Vagina (tissue), 2 donors: ENCODE measurements at places on chromosomes 16 and 17.

GRCh38 chr17:57871863-57872262, 22.0 kb upstream of the MRPS23 start:
- no peak for DNase-seq

GRCh38 chr17:3843935-3844516, 2.0 kb downstream of the NCBP3 start:
- no peak for DNase-seq

GRCh38 chr16:9040800-9041412, 50.5 kb upstream of the HAPSTR1 start:
- DNase-seq: no peak

DNA sequence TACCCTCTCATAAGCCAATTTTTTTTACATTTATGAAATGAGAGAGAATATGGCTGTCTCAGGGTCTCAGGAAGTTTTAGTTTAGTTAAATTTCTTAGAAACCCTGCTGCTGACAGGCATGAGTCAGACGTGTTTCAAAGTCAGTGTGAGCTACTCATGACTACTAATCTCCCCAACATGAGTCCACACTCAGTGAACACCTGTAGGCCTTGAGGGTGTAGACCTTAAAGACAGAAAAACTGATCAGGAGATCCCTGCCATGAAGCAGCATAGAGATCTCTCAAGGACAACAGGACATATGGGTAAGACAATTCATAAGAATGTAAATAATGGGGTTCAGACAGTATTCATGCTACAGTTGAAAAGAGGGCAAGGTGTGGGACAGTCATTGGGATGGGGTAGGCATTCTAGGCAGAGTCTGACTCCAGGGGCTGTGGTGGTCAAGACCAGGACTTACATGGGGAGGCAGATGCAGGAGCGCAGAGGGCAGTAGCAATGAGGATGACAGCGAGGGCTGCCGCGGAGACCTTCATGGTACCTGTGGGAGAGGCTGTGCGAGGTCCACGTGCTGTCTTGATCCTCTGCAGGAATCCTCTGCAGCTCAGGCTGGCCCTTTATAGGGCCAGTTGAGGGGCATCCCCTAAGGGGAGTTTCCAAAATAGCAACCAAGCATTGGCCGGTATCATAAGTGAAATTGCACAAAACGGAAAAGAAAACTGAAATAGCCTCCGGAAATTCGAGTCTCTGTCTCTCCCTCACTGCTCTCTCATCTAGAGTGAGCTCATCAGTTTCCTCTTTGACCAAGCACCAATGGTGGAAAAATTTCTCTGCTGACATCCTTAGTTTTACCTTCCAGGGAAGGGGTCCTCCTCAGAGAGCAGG, at the start of gene CCL5:
Gene CCL5, minus strand, starts transcription at position 588 of the 882 bp plus-strand sequence.
- no peak for DNase-seq

DNA sequence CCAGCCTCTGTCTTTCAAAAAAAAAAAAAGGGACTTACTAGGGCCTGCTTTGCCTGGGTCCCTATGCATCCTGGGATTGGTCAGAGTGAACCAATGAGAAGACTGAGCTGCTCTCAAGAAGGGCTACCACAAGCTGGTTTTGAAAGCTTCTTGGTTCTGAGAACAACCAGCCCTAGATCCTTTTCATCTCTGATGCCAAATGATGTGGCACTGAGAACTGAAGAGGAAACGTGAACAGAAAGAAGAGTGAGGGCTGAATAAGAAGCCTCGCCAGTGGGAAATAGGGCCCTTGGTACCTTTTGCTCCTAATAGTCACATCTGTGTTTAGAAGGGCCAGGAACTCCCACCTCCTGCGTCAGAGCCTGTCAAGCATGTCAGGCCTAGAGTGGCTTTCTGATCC, 10.7 kb downstream of the TACO1 start:
- no peak for DNase-seq

- peak; percentile 70 for DNase-seq
Measured at GRCh38 chr16:81394966-81395655, 49.5 kb upstream of the CMIP start.

- DNase-seq: no peak
Measured at GRCh38 chr16:80804526-80805383, at the start of gene CDYL2. Gene CDYL2 (minus strand): TSS chr16:80804598. CDS start chr16:80804173, 425 bp downstream.

- DNase-seq: no peak
Measured at GRCh38 chr16:83933885-83934683, 19.0 kb upstream of the OSGIN1 start.

- no peak for DNase-seq
Measured at GRCh38 chr17:49575679-49576087, at the start of gene NXPH3. Gene NXPH3 (plus strand): TSS chr17:49575871. CDS start chr17:49576220, 349 bp downstream.

- DNase-seq: no peak
Measured at GRCh38 chr17:4507361-4508111, 8.9 kb downstream of the SPNS2 start.

GRCh38 chr16:3673676-3674377, 19.3 kb downstream of the DNASE1 start:
- DNase-seq: no peak

DNA sequence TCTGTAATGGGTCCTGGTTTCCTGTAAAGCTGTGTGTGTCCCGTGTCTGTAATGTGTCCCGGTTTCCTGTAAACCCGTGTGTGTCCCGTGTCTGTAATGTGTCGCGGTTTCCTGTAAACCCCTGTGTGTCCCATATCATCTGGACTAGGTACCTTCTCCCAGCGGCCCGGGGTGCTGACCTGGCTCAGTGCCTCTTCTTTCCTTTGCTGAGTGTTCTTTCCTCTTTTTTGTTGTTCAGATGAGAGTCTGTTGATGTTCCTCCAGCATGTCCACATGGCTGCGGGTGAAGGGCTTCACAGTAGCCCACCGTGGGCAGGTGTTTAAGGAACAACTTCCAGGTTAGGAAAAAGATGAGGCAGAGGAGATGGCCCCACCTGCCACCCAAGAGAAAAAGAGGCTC, 46.6 kb upstream of the GNG13 start:
- DNase-seq: no peak
